H9 (cell line): ENCODE measurements at places on chromosomes 7 and 10. TPM values are rescaled to one million over a fixed set of nuclear protein-coding genes. Genes with fewer than 3 reads are reported as not detected.

Gene MACC1
- 9.8 and 11.0 TPM in 2 replicates for total RNA-seq

DNA sequence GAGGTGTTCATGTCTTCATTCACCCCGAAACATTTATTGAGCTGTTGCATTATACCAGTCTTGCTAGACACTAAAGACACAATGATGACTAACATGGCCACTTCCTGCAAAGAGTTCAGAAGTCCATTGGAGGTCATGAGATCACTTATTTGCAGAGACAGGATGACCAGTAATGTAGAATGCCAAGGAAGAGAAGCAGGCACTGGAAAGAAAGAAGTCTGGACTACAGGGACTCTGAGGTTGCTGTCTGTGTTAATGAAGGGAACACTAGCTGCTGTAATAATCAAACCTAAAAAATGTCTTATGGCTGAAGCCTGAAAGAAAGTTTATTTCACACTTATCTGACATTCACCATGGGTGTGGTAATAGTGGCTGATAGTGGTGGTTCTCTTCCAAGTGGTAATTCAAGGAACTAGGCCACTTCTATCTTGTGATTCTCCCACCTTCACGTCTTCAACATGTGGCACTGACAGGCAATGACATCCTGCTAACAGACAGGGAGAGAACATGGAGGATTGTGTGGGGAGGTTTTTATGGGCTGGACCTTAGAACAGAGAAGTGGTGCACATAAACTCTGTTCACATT is 89.2 kb upstream of the MKLN1 start:
- no peaks in the 10 kb centered on the region for H3K4me1 ChIP-seq
- no peaks in the 10 kb centered on the region for H3K27me3 ChIP-seq
- H3K4me3 ChIP-seq, result no peak overlapping the region
- H3K36me3 ChIP-seq, result no peaks in the 10 kb centered on the region

Gene CHAT
- not detected in 2 replicates for total RNA-seq

- no peak overlapping the region for H3K27ac ChIP-seq
- DNase-seq, result no peak
- H3K4me3 ChIP-seq, result no peak overlapping the region
- peaks cover 4% of the 10 kb centered on the region; the same call in 1 of the 2 replicates for H3K4me1 ChIP-seq
- H3K36me3 ChIP-seq, result no peaks in the 10 kb centered on the region
Measured at GRCh38 chr10:91038971-91039370, 118.1 kb upstream of the ANKRD1 start.

DNA sequence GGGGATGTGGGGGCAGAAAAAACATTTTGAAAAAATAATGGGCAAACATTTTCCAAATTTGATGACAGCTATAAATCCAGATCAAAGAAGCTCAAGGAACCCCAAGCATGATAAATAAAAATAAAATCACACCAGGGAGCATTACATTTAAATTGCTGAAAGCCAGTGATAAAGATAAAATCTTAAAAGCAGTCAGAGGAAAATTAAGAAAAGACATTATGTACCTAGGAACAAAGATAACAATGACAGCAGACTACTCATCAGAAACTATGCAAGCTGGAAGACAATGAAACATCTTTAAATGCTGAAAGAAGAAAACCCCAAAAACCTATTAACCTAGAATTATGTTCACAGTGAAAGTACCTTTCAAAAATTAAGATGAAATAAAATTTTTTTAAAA is 23.3 kb downstream of the NEUROG3 start:
- no peak overlapping the region for H3K27ac ChIP-seq
- H3K27me3 ChIP-seq, result no peaks in the 10 kb centered on the region
- DNase-seq, result no peak
- no peak overlapping the region for H3K4me3 ChIP-seq

Gene ANKRD16
- 9.2 and 11.4 TPM in 2 replicates for total RNA-seq

DNA sequence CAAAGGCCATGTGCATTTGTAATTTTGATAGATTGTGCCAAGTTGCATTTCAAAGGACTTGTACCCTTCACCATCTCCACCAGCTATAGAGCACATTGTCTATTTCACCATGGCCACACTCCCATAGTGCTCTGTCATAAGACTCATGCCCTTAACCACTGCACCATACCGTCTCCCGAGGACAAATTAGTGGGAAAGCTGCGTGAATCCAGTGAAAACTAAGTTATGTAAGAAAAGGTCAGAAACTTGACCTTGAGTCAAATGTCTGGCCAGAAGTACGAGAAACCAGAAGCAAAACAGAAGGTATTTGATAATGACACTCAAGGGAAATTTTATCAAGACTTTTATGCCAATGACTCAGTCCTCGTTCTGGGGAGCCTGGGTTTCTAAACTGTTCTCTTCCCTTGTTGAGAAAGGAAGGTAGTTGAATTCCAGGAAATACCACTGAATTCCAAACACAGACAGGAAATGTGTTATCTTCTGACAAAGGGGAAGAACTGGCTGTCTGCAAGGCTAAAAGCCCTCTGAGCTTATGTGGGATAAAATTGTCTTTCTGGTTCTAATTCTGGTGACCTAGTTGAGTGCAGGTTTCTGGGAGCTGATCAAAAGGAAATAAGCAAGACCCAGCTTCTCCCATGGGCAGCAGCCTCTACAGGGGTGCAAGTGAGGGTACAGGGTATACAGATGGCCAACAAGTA is 49.7 kb downstream of the CDK1 start:
- no peak overlapping the region for H3K4me3 ChIP-seq
- no peaks in the 10 kb centered on the region for H3K36me3 ChIP-seq
- H3K4me1 ChIP-seq, result no peaks in the 10 kb centered on the region; the same call in 1 of the 2 replicates
- no peak overlapping the region for H3K27ac ChIP-seq
- no peak for DNase-seq

Gene HILPDA
- 23.1 and 23.3 TPM in 2 replicates for total RNA-seq

- H3K27ac ChIP-seq, result no peak overlapping the region
- no peak for DNase-seq
- no peak overlapping the region for H3K4me3 ChIP-seq
- H3K4me1 ChIP-seq, result no peaks in the 10 kb centered on the region
Measured at GRCh38 chr10:5254488-5254887, 57.9 kb downstream of the AKR1C4 start.

Gene KEL
- total RNA-seq, result 0.72 and 1.5 TPM in 2 replicates
